ENCODE measurements at places on chromosomes 3 and 15. TPM values are rescaled to one million over a fixed set of nuclear protein-coding genes. Genes with fewer than 3 reads are reported as not detected.

The PROS1 gene
- 3.7 TPM for total RNA-seq

DNA sequence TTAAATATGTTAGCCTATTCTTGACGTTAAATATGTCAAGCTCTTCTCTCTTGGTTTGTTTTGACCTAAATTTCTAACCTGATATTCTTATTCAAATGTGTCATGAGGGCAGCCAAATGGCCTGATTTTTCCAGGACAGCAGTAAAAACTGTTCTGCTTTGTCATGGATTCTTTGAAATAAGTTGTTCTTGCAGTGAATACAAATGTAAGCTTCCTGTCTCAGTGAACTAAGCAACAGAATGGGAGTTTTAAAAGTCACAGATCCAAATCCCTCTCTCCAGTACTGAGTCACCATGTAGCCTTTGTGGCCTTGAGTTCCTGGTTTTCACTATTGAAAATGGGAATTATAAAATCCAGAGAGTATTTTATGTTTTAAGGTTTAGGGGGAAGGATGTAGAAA is 301.8 kb downstream of the NLGN1 start:
- DNase-seq: no peak

DNA sequence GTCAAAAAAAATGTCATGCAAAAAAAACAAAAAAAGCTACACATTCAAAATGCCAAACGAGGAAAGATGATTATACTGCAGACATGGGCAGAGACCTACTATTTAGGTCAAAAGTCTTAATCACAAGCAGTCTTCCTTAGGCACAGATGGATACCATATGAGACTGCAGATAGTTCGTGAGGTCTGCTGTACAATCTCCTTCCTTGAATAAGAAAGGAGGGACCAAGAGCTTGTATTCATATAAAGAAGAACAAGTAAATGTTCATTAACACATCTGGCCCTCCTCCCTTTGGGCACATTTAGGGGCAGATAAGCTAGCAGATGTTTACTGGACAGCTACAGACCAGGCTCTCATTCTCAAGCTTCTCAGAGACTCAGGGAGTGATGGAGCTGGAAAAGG is 45.3 kb downstream of the ANXA2 start:
- DNase-seq: no peak

DNA sequence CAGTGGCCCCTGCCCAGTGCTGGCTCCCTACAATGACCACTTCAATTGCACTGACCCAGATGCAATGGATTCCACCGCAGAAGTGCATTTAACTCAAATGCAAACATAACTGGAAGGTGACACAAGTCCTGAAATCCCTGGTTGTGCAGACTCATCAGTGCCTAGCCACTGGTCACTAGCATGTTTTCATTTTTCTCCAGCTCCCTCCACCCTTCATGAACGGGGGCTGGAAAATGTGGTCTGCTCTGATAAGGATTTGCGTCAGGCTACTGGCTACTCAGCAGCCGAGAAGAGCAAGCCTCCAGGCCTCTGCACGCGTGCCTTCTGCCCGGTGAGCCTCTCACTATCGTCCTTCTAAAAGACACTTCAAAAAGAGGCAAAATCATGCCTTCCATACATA is 27.4 kb upstream of the FURIN start:
- DNase-seq: no peak
